Urinary bladder (tissue), 4 donors: ENCODE measurements at places on chromosomes 16 and 17. TPM values are rescaled to one million over a fixed set of nuclear protein-coding genes. Genes with fewer than 3 reads are reported as not detected.

The KIF19 gene
- polyA plus RNA-seq: 1.4 TPM

The FAM117A gene
- 33.1 TPM for polyA plus RNA-seq

The SNX20 gene
- 1.0 TPM for polyA plus RNA-seq

The FOXK2 gene
- polyA plus RNA-seq: 24.0 TPM

The SLC25A11 gene
- polyA plus RNA-seq: 73.5 TPM

The RPRML gene
- polyA plus RNA-seq: not detected

The SNAI3 gene
- 0.82 TPM for polyA plus RNA-seq

- DNase-seq: no peak
Measured at GRCh38 chr16:89765292-89765830, 44.0 kb downstream of the ZNF276 start.

GRCh38 chr17:60545465-60546191, 19.6 kb upstream of the APPBP2 start:
- no peak for DNase-seq

DNA sequence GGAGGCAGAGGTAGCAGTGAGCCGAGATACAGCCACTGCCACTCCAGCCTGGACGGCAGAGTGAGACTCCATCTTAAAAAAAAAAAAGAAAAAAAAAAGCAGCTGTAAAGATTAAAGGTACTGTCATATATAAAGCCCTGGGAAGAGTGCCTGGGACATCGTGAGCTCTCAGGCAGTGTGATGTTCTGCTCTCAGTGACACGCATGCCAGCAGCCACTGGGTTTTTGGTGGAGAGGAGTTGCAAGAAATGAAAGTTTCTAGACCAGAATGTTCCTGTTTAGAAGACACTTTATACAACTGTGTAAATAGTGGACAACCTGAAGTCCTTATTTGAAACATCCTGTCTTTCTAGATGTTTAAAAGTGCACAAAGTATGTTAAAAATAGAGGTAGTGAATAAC, 213.2 kb downstream of the IRF8 start:
- DNase-seq: no peak

DNA sequence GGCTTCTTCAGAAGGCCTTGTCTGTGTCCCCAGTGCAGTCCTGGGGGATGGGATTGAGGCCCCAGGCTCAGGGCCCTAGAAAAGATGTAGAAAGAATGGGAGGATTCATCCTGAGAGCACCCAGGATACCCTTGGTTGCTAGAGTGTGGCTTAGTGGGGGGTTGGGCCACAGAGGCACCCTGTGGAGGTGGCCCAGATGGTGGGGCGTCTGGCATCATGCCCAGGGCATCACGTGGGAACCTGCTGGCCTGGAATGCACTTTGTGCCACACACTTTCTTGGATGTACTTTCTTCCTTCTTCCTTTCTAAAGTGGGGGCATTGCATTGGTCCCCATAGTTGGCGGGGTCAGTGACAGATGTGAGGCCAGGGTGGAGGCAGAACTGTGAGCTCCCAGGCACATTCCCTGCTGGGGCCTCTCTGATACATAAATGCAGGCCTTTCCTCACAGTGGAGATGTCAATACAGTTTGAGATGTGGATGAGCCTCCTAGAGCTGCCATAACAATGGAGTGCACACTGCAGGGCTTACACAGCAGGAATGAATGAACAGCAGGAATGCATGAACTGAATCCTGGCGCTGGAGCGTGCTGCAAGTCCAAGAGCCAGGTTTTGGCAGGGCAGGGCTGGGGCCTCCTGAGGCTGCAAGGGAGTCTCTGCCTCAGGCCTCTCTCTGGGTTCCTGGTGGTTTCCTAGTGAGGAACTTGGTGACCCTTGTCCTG, 43.3 kb downstream of the MGAT5B start:
- DNase-seq: no peak

DNA sequence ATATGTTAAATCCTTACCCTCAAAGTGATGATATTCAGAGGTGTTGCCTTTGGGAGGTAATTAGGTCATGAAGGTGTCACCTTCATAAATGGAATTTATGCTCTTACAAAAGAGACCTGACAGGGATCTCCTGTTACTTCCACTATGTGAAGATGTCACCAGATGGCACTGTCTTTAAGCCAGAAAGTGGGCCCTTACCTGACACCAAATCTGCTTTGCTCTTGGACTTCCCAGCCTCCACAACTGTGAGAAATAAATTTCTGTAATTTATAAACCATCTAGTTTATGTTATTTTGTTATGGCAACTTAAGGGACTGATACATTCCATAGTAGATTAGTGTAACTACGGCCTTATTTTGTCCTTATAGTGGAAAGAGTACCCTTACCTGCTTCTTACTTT, 358.3 kb upstream of the SALL1 start:
- DNase-seq: no peak

DNA sequence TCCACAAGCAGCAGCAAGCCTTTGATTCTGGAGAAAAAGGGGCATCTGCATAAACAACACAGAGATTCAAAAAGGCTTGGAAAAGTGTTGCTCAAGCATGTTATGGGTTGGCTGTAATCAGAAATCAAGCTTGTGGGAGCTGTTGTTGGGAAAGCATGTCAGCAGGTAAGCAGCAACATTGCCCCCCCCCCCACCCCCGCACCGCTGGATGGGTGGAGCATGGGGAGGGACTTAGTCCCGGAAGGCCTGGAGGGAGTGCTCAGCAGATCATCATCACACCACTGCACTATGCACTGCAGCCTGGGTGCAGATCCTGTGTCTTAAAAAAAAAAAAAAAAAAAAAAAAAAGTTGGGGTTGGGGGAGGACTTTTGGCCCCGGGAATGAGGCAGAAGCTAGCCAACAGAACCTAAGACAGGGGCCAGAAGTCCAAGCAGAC, 16.8 kb upstream of the AKAP1 start:
- no peak for DNase-seq

GRCh38 chr16:75787440-75787839, 61.1 kb upstream of the CPHXL start:
- DNase-seq: no peak

- DNase-seq: no peak
Measured at GRCh38 chr17:29594519-29595090, 1.7 kb downstream of the ANKRD13B start.

DNA sequence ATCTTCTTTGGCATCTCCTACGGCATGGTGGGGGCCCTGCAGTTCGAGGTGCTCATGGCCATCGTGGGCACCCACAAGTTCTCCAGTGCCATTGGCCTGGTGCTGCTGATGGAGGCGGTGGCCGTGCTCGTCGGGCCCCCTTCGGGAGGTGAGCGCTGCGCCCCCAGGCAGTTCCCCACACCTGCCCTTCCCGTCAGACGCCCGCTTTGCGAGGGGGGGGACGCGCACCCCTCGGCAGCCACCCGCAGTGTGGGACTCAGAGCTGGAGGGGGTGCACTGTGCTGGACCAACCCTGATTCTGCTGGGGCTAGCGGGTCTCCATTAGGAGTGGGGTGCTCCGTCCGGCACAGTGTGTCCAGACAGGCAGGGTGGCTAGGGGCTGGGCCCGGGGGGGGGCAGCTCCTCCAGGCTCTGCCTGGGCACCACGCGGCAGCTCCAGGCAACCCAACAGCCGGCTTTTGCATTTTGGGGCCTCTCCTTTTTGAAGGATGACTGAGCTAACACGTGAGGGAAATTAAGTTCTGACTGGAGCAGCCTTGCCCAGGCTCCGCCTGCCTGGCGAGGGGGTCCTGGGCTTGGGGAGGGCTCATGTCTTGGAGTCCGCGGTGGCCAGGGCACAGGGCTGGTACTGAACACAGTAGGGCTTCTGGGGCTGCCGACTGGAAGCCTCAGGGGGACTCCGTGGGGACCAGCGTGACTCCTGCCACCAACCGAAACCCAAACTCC, 9.1 kb downstream of the SLC16A3 start:
- DNase-seq: no peak

DNA sequence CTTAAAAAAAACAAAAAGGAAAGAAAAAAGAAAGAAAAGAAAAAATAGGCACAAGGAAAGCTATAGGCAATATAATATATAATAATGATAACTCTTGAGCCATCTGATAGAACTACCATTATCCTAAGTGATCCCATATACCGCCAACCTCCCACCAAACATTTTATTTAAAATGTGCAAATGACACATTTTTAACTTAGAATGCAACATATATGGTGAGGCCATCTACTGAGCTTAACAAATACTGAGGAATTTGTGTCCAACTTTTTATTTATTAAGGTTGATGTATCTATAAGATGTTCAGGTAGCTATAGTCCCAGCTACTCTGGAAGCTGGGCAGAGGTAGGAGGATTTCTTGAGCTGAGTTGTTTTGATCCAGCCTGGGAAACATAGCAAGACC, 14.4 kb upstream of the APPBP2 start:
- no peak for DNase-seq

DNA sequence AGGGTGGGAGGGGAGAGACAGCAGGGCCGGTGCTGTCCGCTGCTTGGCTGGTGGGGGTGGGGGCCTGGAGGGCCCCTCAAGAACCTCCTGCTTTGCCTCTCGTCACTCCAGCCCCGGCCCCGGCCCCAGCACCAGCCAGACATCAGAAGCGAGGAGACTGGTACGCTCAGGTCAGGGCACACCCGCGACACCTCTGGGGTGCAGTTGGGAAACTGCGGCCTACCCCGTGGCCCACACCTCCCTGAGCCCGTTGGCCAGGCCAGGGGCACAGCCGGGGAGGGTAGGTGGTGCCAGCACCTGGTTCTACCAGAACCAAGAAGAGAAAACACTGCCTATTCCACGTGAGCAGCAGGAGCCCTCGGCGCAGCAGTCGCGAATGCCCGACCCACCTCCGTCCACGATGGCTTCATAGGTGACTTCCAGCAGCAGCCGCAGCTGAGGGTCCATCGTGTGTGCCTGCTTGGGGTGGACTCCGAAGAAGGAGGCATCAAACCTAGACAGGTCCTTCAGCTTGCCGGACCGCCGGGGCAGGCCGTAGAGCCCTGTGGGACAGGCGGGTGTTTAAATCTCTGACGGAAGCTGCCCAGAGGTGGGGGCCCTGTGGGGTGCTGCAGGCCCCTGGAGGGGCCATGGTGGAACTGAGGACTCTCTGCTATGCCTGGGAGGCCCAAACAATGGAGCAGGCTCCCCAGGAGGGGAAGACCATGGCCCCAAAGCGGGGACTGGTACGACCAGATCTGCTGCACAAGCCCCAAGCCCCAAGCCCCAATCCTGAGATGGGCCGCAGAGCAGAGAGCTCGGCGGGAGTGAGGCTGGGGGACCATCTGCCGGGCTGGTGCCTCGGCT, 2.9 kb downstream of the FASN start:
- no peak for DNase-seq

DNA sequence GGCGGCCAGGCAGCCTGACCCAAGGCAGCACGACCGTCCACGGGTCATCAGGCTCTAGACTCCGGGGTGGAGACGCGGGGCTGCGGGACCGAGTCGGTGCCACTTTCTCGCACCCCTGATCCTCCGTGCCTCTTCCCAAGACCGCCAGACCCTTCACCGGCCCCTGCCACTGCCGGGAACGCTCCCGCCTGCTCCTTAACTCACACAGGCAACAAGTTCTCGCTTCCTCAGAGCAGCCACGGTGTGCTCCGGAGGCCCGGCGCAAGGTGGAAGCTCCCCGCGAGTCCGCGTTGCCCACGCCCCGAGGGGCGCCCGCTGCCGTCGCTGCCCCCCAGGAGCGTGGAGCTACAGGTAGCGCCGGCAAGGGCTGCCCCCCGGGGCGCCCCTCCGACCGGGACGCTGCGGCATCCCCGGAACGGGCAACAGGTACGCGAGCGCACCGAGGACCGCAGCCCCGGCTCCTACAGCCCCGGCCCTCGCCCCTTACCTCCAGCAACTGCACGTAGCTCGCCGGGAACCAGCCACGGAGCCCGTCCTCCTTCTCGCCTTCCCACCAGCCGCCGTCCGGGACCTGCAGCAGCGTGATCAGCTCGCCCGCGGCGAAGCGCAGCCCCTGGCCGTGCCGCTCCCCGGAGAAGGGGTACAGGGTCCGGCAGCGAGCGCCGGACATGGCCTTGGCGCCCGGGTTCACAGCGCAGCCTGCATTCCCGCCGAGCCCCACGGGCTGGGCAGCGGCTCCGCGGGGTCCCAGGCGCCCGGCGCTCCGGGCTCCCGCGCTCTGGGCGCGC, 491 bp downstream of the GAS7 start:
- no peak for DNase-seq

DNA sequence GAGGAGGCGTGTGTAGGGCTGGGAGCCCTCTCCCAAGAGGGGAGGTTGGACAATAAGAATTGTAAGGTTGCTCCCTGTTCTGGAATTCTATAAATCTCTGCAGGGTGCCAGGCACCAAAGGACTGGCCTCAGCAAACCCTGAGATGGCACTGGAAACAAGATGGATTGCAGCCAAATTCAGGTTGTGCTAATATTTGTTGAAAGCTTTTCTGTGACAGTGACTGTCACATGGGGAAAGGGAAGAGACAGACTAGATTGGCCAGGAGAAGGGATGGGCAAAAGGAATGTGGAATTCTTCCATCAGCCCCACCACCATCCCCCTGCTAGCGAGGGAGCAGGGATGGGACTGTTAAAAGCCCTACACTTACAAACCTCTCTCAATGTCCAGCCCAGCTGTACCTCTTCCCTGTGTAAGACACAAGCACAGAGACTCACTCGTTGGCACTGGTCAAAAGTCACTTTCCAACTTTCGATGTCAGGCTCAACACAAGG, 62.4 kb downstream of the SOX9 start:
- no peak for DNase-seq

- no peak for DNase-seq
Measured at GRCh38 chr17:54937018-54937417, 31.4 kb downstream of the COX11 start.

DNA sequence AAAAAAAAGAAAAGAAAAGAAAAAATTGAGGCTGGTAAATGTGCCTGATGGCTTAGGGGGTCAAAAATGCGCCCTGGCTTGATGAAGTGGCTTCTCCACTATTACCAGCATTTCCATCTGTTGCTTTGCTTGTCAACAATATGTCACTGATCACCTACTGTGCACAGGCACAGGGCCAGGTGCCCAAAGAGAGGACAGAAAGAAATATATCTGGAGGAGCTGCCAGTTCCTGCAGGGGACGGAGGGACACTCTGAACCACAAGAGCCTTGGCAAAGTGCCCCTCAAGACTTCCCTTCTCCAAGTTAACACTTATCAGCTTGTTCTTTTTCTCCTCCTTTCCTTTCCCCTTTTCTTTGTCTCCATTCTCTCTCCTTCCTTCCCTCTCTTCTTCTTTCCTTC, 34.7 kb downstream of the GINS3 start:
- DNase-seq: no peak

GRCh38 chr17:19248151-19248927, 11.2 kb downstream of the EPN2 start:
- no peak for DNase-seq

GRCh38 chr17:81573794-81574642, 21.9 kb upstream of the FAAP100 start:
- no peak for DNase-seq

GRCh38 chr16:74201576-74201975, 95.0 kb upstream of the PSMD7 start:
- no peak for DNase-seq

DNA sequence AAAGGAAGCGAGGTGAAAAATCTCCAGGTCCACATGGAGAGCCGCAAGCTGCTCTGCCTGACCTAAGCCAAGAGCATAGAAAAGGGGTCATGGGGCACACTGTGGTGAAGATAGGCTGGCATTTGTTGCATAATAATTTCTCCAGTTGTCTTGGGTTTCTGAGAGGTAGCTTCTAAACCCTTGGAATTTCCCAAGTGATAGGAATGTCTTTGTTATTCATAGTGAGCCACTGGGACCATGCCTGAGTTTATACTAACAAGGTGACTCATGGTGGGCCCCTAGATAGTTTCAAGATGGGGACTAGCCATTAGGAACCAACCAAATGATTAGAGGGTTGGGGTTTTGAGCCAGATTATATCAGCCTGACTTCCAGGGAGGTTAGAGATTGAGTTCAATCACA, 25.6 kb downstream of the SOST start:
- no peak for DNase-seq
